ENCODE measurements at places on chromosomes 5 and 9.

DNA sequence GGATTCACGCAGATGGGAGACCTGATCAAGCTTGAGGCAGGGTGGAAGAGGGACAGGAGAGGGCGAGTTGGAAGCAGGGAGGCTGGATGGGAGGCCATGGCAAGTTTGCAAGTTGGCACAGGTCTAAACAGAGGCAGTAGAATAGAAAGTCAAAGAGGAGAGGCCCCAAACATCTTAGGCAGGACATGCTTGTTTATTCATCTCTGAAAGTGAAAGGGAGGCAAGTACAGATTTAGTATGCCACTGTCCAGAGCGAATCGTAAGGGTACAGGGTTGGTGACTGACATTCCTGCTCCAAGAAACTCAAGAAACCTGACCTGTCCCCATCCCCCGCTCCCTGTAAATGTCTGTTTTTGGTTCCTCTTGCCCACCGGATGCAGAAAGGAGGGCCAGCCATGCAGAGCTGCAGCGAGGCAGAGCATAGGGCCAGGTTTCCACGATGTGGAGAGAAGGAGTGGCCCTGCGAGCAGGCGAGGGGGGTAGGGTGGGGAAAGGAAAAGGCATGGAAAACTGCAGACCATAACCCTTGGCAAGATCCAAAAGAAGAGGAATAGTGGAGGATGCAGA lies 96.2 kb upstream of the BOD1 start:
- no peak for DNase-seq

GRCh38 chr9:8686516-8686915 lies 886.9 kb upstream of the DMAC1 start:
- peak; percentile 76 for DNase-seq

GRCh38 chr5:33068786-33069185 lies 357.7 kb downstream of the NPR3 start:
- DNase-seq = no peak

DNA sequence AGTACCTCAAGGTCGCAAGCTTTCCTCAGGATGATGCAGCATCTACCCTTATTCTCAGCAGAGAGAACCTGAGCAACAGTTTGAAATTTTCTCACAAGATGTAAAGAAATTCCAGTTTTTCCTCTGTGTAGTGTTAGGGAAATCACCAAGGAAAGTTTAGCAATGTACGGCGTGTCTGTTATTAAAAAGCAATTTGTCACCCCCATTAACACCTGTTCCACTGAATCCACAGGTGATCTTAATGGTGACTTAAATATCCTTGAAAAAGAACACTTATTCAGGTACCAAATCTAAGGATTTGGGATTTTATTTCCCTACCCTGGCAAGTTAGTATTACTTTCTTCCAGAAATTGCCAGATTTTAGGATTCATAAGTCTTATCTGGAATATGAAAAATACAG lies 77.9 kb upstream of the ATP10B start:
- no peak for DNase-seq

- peak; percentile 44 for DNase-seq
Observed at GRCh38 chr9:120876842-120877240, at the start of gene PHF19. TSS of gene PHF19 (minus strand) at chr9:120877188. CDS start at chr9:120874741, 2,447 bp downstream.

- DNase-seq = no peak
Observed at GRCh38 chr5:74127381-74128320, 501.7 kb downstream of the ARHGEF28 start.

GRCh38 chr9:133067813-133068212 lies 6.0 kb downstream of the CEL start:
- no peak for DNase-seq

GRCh38 chr9:80233906-80234305 lies 662.1 kb downstream of the TLE4 start:
- DNase-seq = no peak

GRCh38 chr9:36005891-36006290 lies 30.8 kb upstream of the RECK start:
- no peak for DNase-seq

GRCh38 chr9:14941501-14942405 lies 31.5 kb upstream of the FREM1 start:
- no peak for DNase-seq

- no peak for DNase-seq
Observed at GRCh38 chr9:14312719-14313377, 1.1 kb downstream of the NFIB start.

DNA sequence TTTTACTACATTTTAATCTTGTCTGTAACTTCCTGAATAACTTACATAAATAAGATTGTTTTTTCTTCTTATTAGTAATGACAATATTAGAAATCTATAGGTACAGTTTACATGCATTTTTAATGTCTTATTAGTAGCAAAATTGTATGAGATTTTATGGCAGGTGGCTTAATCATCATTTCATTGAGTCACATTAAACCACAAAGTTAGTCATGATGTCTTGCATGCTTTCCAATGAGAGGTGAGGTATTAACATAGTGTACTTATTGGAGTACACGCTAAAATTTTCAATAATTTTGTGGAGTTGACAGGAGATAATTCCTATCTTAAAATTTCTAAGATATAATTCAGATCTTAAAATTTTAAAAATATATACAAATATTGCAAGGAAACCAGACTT lies 989.6 kb upstream of the ARRDC3 start:
- no peak for DNase-seq

GRCh38 chr9:133397895-133398294 lies 19.9 kb downstream of the REXO4 start:
- DNase-seq = no peak

DNA sequence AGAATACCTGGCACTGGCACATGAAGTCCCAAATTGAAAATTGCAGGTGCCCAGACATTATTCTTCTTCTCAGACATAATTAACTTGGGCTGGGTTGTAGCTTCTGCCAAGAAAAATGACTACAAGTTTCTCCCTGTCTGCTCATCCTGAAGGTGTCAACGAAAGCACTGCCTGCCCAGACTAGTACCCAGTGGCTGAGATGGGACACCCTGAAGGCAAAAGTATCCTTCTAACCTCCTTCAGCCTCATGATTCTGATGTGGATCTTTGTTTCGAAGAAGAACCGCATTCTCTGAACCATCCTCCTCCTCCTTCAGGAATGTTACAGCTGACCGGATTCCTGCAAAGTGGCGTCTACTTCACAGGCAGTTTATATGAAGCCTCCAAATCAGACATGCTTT lies 161.1 kb upstream of the FST start:
- DNase-seq = no peak

- DNase-seq = no peak
Observed at GRCh38 chr9:107694390-107694789, 204.8 kb upstream of the KLF4 start.

- DNase-seq = no peak
Observed at GRCh38 chr9:110799396-110799795, 130.8 kb downstream of the MUSK start.

- no peak for DNase-seq
Observed at GRCh38 chr9:70058569-70059116, 15.0 kb downstream of the MAMDC2 start.

GRCh38 chr5:179892255-179892654 lies 15.4 kb downstream of the TBC1D9B start:
- no peak for DNase-seq

GRCh38 chr9:101705135-101705661 lies 33.2 kb downstream of the GRIN3A start:
- peak; percentile 8 for DNase-seq

- DNase-seq = no peak
Observed at GRCh38 chr5:77627869-77628674, 10.4 kb downstream of the OTP start.

GRCh38 chr5:40674661-40675235 lies 5.0 kb upstream of the PTGER4 start:
- DNase-seq = no peak

DNA sequence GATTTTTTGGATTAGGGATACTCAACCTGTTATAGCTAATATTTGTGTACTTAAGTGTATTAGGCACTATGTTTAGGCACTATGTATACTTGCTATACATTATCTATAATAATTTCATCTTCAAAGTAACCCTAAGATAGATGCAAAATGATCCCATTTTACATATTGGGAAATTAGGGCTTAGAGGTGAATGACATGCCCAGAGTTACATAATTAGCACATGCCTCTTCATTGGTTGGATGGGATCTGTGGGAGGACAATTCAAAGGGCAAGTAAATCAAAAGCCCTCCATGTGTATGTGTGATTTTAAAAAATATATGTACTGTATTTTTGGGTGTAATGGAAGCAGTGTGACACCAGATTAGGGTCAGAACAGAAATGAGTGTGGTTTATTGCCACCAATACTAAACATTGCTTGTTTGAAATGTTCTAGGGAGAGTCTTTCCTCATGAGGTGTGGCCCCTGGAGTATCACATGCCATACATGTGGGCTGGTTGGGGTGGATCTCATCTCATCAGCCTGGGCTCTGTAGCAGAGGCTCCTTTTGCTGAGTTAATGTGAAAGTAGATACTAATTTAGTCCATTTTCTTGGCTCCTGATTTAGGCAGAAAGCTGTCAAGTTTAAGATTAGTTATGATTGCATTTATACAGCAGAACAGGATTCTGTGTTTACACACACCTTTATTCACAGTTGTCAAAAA lies 5.5 kb downstream of the C9orf85 start:
- no peak for DNase-seq

- peak; percentile 6 for DNase-seq
Observed at GRCh38 chr9:113349445-113350094, at the start of gene BSPRY. TSS of gene BSPRY (plus strand) at chr9:113349541. CDS start at chr9:113349580, 39 bp downstream.

DNA sequence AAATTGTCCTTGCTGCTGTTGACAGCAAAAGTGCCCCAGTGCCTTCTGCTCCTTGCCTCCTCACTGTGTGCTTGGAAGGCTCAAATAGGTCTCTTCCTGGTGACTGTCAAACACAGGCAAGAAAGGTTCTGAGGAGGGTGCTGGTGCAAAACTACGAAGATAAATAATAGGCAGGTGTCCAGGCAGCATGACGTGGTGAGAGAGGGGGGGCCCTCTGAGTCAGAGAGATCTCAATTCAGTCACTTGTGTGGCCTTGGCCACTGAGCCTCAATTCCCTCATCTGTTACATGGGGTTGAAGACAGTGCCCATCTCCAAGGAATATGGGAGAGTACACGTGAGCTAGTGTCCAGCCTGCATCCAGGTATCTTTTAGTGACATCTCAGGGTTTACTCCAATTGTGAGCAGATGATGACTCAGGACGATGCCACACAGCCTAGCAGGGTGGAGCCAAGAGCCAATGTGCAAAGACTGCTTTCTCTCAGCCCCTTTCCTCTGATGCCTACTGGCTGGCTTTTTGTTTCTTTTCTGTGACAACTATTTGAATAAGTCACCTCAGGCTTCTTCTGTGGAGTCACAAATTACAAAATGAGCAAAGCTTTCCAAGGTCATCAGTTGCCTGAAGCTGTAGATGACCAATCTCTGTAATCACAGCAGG lies 29.7 kb upstream of the SMIM32 start:
- DNase-seq = no peak

DNA sequence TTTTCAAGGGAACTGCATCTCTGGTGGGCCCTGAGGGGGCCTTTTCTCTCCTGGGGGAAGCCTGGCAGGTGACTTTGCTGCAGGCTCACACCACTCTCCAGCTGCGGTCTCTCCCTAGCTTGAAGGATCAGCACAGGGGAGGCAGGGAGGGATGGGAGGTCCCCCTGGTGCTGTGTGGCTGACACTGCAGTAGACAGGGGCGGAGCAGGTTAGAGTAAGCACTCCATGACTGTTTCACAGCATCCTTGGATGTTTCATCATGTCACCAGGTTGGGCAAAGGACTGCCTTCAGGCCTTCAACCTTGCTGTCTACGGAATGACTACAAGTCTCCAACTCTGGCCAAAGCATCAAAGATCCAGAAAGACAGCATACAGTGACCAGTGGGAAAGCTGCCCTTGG lies 470.7 kb downstream of the CDK5RAP2 start:
- DNase-seq = no peak

DNA sequence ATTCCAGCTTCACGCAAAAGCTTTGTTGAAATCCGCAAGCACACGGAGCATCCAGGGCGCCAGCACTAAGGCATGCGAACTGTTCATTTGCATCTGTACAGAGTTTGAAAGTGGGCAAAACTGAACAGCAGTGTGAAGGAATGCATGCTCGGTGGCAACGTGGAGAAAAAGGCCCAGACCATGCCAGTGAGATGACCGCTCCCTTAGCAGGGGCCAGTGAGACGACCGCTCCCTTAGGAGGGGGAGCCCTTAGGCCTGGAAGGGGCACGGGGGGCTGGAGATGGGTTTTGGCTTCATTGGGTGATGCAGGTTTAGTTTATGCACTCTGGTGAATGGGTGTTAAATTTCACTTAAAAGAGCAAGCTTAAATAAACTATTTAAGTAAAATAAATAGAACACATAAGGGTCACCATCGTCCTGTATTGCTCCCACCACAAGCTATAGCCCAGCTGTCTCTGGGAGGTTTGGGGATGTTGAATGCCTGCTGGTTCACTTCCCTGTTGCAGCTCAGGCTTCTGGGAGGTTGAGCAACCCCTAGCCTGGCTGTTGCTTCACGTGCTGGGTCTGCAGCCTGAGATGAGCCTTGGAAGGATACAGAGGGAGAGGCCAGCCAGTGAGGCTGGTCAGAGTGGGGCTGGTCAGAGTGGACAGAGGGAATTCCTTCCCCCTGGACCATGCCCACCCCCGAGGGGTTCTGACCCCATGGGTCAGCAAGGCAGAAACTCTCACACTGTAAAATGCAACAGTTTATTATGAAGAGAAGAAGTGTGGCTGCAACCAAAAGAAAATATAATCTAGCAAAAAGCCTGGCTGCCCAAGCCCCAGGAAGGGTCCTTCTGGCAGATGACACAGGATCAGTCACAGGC lies 4.6 kb upstream of the FCN1 start:
- peak; percentile 87 for DNase-seq

GRCh38 chr9:131348631-131349521 lies 45.0 kb upstream of the PRRC2B start:
- DNase-seq = no peak

DNA sequence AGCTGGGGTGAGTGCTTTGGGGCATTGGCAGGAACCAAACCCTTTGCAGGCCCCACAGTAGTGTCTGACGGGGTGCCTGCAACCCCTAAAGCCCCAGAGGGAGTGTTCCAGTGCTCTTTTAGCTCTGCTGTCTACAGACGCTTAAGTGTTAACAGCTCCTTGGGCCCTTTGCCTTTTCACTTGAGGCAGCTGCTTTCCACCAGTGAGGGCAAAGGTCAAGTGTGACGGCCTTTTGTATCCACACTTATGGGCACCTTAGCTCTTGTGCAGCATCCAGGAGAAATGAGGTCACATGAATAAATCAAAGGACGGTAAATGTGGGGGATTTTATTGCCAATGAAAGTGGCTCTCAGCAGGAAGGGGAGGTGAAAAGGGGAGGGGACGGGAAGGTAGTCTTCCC lies 241.4 kb upstream of the PCSK5 start:
- no peak for DNase-seq

DNA sequence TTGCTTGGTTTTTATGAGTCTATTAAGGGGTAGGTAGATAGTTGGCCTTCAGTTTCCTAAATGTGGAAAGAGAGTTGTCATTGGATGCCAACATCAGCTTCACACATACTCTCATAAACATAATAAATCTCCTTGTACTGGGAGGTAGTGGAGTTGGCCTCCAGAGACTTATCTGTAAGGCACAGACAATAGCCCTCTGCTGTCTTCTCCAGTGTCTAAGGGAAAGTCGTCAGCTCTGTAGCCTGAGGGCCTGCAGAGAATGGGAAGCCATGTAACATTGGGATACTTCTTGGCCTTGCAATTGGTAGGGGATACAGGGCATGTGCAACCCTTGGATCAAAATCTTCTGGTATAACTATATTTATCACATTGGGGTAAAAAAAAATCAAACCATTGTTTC lies 331.9 kb upstream of the KLF9 start:
- no peak for DNase-seq
